ENCODE measurements at places on chromosomes 1 and 21.

DNA sequence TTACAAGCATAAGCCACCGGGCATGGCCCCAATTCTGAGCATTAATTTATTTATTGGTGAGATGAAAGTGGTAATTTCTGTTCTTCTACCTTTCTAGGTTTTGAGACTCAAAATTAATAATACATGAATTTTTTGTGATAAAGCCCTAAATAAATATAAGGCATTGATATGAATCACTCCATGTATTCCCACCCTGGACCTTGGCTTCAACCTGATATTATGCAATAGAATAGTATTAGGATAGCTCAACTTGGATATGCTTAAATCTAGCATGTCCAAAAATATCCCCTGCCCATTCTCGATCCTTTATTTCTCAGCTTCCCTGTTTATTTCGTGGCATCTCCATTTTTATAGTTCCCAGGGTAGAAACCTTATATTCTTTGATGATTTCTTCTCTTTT lies 2.5 kb downstream of the AGL start:
- DNase-seq, result no peak

- DNase-seq, result no peak
These were observed 47.8 kb upstream of the PBX1 start for GRCh38 chr1:164511001-164511705.

DNA sequence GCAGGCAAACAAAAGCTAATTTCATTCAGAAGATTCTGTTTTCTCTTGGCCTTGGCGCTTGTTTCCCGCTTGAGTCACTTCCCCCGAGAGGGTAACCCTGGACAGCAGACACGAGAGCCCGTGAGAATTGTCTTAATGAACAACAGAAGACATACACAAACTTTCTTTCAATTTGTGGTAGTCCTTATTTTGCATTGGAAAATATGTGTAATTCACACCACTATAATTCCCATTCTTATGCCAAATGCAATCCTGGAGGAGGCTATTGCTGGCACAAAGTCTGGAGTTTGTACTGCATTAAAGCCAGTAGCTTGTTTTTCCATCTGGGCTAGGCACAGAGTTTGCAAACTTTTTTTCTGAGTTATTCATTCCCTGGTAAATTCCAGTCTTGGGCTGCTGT lies 109.8 kb upstream of the IVNS1ABP start:
- DNase-seq, result no peak

- DNase-seq, result no peak
These were observed 26.9 kb downstream of the SORT1 start for GRCh38 chr1:109370712-109371340.

DNA sequence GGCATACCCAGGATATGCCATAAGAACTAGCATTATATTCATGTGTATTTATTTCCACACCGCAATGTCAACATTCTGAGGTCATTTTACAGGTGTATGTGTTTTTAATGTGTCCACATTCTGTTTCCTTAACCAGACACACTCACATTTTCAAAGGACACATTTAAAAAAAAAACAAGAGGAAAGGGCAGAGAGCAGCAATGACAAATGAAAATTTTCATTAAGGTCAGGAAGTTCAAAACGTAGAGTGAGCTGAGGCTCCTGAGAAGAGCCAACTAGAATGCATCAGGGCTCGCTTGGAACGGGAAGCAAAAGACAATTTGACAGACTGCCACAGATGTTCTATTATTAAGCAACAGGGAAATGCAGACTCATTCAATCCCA lies 4.8 kb upstream of the GNPAT start:
- DNase-seq, result no peak

DNA sequence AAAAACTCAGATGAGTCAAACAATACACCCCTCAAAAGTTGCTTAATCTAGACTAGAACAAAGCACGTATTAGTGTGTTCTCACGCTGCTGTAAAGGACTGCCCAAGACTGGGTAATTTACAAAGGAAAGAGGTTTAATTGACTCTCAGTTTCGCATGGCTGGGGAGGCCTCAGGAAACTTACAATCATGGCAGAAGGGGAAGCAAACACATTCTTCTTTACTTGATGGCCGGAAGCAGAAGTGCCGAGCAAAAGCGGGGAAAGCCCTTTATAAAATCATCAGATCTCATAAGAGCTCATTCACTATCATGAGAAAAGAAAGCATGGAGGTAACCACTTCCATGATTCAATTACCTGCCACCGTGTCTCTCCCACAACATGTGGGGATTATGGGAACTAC lies 10.1 kb downstream of the JAM2 start:
- DNase-seq, result no peak

DNA sequence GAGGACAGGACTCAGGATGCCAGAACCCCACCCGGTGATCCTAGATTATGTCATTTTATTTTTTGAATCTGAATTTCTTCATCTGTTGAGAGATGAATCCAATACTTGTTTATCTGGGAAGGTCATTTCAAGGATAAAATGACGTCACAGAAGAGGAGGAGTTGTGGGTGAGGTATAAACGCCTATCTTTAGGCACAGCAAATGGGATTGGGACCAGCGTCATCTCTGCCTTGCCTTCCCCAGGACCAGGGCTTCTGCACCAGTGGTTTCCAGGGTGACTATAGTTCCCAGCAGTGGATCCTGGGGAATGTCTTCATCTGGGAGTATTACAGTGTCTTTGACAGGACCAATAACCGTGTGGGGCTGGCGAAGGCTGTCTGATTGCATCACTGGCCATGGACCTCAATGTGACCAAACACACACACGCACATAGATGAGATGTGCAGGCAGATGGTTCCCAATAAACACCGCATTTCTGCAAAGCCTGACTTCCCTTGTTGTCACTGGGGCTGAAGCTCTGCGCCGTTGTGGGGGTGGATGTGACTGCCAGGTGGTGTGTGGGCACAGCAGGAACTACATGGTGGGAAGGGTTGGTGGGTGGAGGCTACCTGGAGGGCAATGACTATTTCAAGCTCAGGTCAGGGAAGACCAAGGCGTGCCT lies 28.1 kb downstream of the KCNA10 start:
- no peak for DNase-seq

GRCh38 chr1:109906160-109906838 lies 4.3 kb upstream of the CSF1 start:
- peak; percentile 65 for DNase-seq

DNA sequence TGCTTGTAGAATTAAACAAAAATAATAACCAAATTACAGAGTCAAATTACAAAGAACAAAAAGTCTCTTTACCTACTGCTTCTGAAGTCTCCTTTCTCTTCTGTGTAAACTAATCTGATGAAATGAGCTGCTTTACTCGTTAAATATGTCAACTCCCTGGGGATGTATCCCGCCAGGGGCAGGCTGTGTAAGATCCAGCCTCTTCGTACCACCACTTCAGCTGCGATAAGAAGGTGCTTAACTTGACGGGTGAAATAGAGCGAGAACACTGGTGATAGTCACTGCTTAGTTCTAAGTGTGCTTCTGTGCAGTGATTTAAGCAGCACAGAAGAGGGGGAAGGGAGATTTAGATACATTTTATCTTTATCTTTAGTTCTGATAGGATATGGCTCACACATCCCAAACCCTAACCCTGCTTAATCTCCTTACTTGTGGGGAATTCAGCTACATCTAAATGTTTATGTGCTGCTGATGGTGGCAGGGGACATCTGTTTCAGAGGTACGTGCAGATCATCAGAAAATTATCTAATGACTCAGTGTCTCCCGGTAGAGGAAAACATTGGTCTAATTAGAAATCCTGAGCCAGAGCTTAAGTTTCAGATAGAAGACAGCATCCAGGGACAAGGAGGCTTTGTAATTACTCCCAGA lies 46.0 kb downstream of the RHOU start:
- DNase-seq, result no peak

DNA sequence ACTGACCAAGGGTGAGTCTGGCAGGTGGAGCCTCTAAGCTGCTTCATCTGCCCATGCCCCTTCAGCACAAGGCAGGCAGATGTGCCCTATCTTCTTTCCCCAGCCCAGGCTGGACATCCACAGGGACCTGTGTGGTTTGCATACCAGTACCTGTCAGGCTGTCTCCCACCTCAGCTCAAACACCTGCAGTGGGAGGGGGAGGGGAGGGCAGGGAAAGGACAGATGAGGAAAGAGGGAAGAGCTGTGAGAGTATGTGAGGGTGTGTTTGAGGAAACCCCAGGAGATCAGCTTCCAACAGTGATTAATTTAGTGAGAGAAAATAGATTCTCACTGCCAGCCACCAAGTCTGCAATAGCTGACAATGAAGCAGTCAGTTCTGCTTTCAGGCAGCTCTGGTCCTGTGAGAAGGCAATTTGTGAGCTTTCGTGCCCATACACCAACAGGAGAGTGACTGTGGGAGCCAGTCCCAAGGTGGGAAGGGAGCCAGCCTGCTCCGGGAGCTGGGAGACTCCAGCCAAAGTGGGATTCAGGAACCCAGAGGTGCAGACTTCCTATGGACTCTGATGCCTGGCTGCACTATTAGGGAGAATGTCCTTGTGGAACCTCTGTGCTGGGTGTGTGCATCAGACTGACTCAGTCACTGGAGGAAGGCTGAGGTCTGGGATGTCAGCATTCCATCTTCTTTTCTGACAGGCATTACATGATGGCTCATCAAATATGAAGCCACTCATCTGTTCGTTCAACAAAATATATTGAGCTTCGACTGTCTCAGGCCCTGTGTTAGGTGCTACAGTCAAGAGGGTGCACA lies 59.7 kb downstream of the TNR start:
- no peak for DNase-seq

DNA sequence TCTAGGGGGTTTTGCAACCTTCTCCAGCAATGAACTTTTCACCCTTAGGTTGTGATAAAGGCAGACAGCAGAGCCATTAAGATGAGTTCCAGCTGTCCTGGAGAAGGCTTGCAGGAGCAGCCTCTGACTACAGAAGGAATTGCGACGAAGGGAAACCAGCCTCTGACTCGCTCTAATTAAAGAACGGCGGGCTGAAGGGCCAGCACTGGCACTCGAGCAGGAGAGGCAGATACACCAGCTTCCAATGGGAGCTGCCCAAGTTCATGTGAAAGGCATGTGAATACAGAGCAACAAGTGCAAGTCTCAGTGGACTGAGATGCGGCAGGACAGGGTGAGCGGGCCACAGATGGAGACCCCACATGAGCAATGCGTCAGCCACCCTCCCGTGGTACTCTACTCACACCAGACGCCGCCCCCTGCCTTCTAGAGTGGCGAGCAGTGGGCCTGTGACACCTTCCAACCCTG lies 15.7 kb downstream of the RCC2 start:
- DNase-seq, result no peak

- no peak for DNase-seq
These were observed 2.7 kb upstream of the SSX2IP start for GRCh38 chr1:84693005-84693404.

All from stimulated activated CD4-positive, alpha-beta T cell treated with anti-CD3 and anti-CD28 coated beads, Interleukin-4, amount 100 ng/mL, for 24 hours (primary cell).